Esophagus squamous epithelium (tissue), 5 donors: ENCODE measurements at places on chromosomes 7 and 10. TPM values are rescaled to one million over a fixed set of nuclear protein-coding genes. Genes with fewer than 3 reads are reported as not detected.

GRCh38 chr7:157016352-157017041 lies 6.0 kb upstream of the MNX1 start:
- H3K4me1 ChIP-seq = peaks cover 12% of the 10 kb centered on the region
- no peaks in the 10 kb centered on the region for H3K36me3 ChIP-seq
- peaks cover 40% of the 10 kb centered on the region for H3K27me3 ChIP-seq
- H3K4me3 ChIP-seq = no peak overlapping the region
- DNase-seq = no peak
- no peak overlapping the region for H3K27ac ChIP-seq

The C10orf62 gene
- total RNA-seq = not detected

- H3K4me1 ChIP-seq = peaks cover 14% of the 10 kb centered on the region
- no peak overlapping the region for H3K27ac ChIP-seq
- no peaks in the 10 kb centered on the region for H3K27me3 ChIP-seq
- no peak for DNase-seq
- H3K4me3 ChIP-seq = no peak overlapping the region
Observed at GRCh38 chr7:438916-439315, 80.7 kb downstream of the PDGFA start.

- H3K4me1 ChIP-seq = peaks cover 19% of the 10 kb centered on the region
- H3K27ac ChIP-seq = peak overlapping the region; percentile 89
- H3K4me3 ChIP-seq = no peak overlapping the region
- no peaks in the 10 kb centered on the region for H3K36me3 ChIP-seq
- H3K27me3 ChIP-seq = no peaks in the 10 kb centered on the region
Observed at GRCh38 chr10:119100434-119101238, 3.3 kb upstream of the DENND10 start.
